ENCODE measurements at places on chromosomes 7 and 10.
A peak's percentile ranks its signal among the peaks of the same experiment; 100 is the strongest.

DNA sequence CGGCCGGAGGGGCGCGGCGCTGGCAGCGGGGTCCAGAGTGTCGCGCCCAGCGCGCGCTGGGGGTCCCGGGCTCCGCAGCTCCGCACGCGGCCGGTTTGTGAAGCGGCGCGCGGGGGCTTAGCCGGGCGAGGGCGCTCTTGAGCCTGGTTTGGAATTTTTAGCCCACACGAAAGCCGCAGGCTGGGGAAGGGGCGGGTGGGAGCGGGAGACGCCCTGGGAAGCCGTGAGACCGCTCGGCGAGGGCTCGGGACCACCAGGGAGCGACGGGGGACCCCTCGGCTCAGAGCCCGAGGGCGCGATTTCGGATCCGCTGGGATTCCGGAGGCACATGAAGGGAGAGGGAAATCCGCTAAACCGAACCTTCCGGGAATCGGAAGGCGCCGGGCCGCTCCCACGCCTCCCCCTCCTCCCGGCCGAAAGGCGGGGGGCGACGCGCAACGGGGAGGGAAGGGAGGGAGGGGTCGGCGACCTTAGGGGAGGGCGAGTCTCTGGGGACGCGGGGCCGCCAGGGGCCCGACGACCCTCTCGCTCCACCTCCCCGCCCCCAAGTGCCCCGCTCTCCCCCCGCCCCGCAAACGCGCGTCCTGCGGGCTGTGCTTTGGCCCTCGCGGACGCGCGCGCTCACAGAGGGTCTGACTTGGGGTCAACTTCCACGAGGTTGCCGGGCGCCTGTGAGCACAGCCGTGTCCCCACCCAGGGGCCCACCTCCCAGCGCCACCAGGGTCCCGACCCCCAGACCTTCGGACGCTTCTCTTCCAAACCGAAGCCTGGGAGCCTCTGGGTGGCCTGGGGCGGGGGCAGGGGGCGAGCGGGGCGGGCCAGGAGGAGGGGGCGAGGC is 5.1 kb upstream of the ELFN1 start:
- DNase-seq = peak; percentile 23

GRCh38 chr7:107559864-107560263 is 3.9 kb downstream of the COG5 start:
- DNase-seq = no peak

DNA sequence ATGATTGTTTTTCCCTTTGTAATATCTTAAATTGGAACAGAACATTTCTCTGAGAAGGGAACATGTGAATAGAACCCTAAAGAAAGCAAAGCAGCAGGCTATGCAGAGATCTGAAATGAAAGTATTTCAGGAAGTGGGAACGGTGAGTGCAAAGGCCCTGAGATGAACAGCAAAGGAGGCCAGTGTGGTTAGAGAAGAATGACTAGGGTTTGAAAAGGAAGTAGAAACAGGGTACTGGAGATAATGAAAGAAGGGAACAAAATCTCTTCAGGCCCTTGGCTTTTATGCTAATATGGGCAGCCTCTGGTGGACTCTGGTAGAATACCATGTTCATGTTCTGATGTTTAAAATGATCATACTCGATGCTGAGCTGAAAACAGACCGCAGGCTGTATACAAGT is 22.2 kb downstream of the ARHGAP21 start:
- no peak for DNase-seq

DNA sequence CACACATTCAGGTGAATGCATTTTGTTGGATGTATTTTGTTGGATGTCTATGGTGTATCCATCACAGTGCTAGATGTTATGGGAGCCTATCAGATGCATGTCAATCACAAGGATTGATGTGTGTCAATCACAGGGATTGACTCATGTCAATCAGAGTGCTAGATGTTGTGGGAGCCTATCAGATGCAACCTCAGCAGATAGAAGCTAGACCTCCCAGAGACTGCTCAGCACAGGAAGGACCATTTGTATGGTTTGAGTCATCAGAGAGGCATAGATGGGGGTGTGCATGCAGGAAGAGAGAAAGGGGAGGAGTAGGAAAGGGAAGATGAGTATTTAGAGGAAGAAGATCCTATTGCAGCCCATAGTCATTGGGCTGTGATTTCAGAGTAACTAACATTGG is 48.3 kb upstream of the PITRM1 start:
- no peak for DNase-seq

GRCh38 chr10:89153971-89154370 is 53.1 kb downstream of the CH25H start:
- no peak for DNase-seq

- no peak for DNase-seq
Measured at GRCh38 chr7:116337800-116338199, 127.5 kb downstream of the TES start.

GRCh38 chr7:30321089-30321881 is 36.9 kb downstream of the ZNRF2 start:
- no peak for DNase-seq

GRCh38 chr7:30465046-30465810 is 13.4 kb downstream of the NOD1 start:
- DNase-seq = no peak

DNA sequence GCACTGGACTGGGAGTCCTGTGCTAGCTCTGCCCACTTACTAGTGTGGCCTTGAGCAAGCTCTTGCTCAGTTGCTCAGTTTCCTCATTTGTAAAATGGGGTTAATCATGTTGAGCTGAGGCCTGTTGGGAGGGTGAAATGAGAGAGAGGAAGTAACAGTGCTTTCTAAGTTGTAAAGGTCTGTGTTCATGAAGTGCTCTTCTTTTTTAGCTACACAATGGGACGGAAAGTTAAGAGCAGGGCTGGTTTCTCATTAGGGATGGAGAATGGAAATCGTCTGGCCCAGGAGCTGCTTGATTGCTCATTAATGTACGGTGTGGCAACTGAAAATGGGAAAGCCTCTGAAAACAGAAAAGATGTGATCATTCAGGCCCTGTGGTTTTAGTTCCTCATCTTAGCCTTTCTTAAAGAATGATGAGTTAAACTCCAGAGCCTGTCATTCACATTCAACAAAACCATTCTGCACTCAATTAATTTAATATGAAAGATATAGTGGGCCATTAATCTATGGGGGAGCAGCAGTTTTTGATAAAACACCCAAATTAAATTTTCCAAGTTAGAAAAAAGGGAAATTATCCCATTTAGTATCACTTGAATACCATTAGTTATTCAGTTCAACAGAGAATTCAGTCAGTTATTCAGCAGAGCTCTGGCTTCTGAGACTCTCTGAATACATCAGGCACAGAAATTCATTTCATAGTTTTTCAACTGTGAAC is 60.5 kb downstream of the SH2D4B start:
- no peak for DNase-seq

DNA sequence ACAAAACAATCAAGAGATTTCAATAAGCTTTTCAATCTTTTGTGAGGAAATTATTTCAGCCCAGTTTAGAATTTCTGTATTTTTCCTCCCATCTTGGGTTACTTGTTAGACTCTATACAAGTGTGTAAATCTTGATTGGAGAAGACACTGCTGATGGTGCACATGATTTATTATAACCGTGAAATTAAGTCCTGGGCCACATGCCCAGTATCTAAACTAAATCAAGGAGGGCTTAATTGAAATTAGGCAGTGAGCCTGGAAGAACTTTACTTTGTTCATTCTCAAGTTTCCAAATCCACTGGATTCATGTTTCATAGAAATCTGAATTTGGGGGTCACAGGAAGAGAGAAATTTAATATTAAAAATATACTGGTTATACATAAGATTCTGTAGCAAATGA is 44.5 kb downstream of the CSTF2T start:
- no peak for DNase-seq

- DNase-seq = no peak
Measured at GRCh38 chr7:11486271-11486670, 345.7 kb downstream of the THSD7A start.

- DNase-seq = no peak
Measured at GRCh38 chr10:58963723-58964124, 212.7 kb upstream of the PHYHIPL start.

DNA sequence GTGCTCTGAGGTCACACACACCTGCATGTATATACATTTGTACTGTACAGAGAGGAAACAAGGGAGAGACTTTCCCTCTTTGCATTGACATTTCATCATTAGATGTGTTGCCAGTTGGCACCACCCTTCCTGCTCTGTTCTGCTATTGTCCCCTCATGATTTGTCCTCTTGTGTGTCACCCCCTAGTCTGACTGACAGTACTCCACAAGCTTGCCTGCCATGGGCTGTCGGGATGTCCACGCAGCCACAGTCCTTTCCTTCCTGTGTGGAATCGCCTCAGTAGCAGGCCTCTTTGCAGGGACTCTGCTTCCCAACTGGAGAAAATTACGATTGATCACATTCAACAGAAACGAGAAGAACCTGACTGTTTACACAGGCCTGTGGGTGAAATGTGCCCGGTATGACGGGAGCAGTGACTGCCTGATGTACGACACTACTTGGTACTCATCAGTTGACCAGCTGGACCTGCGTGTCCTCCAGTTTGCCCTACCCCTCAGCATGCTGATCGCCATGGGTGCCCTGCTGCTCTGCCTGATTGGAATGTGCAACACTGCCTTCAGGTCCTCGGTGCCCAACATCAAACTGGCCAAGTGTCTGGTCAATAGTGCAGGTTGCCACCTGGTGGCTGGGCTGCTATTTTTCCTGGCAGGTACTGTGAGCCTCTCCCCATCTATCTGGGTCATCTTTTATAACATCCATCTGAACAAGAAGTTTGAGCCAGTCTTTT is 9.4 kb downstream of the CLDN12 start:
- no peak for DNase-seq
